DMS79 treated with DMSO at 0.1 percent for 48 hours (cell line): ENCODE measurements at places on chromosomes 3 and 15.

DNA sequence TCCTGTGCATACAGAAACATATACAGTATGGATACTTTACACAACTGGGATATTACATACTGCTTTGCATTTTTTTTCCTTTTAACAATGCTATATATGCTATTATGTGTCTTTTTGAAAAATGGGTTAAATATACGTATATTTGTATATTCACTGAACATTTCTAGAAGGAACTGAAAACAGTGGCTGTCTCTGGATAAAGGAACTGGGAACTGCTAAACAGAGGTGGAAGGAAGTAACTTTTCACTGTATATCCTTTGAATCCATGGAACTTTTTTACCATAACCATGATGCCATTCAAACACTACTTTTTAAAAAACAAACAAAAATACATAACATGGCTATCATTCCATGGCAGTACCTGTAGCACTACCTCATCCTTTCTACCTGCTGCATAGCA lies 1.8 kb downstream of the MTFMT start:
- DNase-seq: no peak

GRCh38 chr15:92463826-92464225 lies 70.1 kb downstream of the ST8SIA2 start:
- DNase-seq: no peak

GRCh38 chr3:61954097-61954540 lies 392.7 kb downstream of the PTPRG start:
- no peak for DNase-seq

- no peak for DNase-seq
These were observed 5.2 kb downstream of the PRKCD start for GRCh38 chr3:53166206-53166605.

DNA sequence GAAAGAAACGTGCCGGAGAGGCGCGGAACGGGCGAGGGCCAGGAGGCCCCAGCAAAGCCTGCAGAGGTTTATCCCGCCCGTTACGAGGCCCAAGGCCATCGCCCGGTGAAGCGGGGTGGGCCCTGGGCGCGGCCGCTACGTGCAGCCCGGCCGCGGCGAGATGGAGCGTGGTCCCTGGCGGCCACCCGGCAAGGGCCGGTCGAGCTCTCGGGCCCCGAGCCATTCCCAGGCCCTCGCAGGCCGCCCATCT lies 1.1 kb downstream of the PKM start:
- DNase-seq: no peak

DNA sequence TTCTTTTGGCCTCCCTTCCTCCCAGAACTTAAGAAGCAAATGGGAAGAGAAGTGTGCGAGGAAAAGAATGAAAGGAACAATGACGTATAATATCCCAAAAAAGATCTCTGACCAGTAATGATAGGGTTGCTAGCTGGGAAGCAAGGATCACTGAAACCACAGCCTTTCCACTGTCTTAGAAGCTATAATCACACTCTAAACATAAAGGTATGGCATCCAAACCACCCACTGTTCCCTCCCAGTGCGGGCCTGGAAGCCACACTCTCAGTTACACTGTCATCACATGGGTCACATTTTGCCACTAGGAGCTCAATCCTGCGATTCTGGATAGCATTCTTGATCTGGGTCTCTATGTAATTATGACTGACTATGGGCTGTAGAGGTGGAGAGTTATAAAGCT lies 131.6 kb upstream of the HACD2 start:
- no peak for DNase-seq
